NCI-H748 treated with DMSO at 0.1 percent for 48 hours (cell line): ENCODE measurements at places on chromosomes 6 and 20.
A peak's percentile ranks its signal among the peaks of the same experiment; 100 is the strongest.

GRCh38 chr6:124795643-124796463 lies 166.4 kb upstream of the RNF217 start:
- peak; percentile 24 for DNase-seq

DNA sequence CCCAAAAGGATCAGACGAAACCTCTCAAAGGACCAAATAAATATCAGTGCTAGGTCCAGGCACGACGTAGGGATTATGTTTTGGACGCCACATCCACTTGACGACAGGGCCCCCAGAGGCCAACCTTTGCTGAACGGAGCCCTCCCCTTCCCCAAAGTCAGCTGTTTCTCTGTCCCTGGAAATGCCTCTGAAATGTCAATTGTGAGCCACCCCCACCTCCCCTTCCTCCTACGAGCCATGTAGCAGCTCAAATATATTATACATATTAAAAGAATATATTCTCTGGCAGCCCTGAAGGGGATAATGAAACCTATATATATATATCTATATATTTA lies 39.6 kb upstream of the BLCAP start:
- no peak for DNase-seq

GRCh38 chr6:42394881-42395620 lies 56.7 kb downstream of the TRERF1 start:
- no peak for DNase-seq

- no peak for DNase-seq
Measured at GRCh38 chr6:89596056-89596455, 42.5 kb downstream of the LYRM2 start.

GRCh38 chr6:19320111-19320581 lies 517.0 kb upstream of the ID4 start:
- DNase-seq = no peak

GRCh38 chr6:133499662-133500061 lies 258.5 kb downstream of the EYA4 start:
- no peak for DNase-seq

GRCh38 chr6:14721103-14721758 lies 524.6 kb upstream of the JARID2 start:
- peak; percentile 23 for DNase-seq

DNA sequence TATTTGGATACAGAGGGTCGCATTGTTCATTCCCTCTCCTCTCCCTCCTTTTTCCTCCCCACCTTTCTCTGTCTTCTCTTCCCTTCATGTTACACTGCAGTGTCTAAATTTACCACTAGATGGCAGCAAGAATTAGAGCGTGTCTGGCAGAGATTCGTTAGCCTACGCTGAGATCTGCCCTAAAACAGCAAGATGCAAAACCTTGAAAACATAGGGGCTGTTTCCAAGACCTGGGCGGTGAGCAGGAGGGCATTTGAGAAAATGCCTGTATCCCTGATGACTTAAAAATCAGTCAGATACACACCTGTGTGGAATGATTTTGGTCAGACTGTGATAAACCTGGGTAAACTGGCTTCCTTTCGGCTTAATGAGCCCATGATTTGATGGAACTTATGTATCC lies 101.5 kb upstream of the ISM1 start:
- DNase-seq = peak; percentile 88

DNA sequence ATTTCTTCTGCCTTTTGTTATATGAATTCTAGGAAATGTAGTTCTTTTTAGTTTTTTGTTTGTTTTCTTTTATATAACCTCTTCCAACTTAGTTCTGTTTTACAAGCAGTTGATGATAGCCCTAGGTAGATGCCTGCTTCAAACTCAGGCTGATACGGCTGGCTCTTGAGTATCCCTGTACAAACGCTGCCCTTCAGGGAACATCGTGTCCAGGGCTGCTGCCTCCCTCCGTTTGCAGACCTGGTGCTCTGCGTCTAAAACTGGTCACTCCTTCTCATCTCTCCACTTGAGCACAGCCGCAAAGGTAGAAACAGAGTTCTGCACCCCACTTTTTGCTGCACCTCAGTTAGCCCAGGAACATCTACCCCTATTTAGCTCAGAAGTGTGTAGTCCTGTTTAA lies 310.1 kb downstream of the PRL start:
- DNase-seq = no peak

DNA sequence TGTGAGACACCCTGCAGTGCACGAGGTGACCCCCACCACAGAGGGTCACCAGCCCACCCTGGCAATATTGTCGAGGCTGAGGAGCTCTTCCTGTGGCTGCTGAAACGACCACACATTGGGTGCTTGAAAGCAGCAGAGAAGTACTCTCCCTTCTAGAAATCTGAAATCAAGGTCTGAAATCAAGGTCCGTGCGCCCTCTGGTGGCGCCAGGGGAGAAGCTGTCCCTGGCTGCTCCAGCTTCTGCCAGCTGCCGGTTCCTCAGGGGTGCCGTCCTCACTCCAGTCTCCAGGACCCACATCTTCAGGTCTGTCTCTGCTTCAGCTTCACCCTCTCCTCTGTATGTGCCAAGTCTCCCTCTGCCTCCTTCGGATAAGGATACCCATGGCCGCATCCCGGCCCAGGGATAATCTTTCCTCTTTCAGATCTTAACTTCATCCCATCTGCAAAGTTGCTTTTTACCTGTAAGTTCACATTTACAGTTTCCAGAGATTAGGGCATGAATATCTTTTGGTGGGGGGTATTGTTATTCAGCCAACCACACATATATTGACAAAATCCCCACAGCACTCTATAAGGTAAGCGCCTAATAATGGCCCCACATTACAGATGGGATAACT lies 108.3 kb upstream of the PHACTR3 start:
- peak; percentile 58 for DNase-seq

GRCh38 chr6:7431313-7431673 lies 41.7 kb downstream of the RIOK1 start:
- no peak for DNase-seq

- no peak for DNase-seq
Measured at GRCh38 chr6:143688681-143689080, 10.9 kb downstream of the PHACTR2 start.

DNA sequence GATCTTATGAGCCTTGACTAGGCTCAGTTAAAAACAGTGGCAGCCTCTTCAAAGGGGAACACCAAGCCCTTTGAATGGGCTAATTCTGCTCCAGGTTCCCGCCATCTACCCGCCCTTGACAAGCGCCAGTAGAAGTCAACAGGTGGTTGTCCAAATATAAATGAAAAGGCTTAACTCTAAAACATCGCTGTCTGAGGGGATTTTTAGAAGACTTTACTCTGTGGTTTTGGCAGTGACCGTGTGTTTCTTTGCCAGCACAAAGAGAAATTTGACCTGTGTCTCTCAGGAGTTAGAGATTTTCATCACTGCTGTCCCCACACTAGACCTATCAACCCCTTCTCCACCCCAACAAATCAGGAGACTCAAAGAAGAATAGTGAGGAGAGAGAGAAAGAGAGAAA lies 19.8 kb upstream of the SIM1 start:
- DNase-seq = no peak

DNA sequence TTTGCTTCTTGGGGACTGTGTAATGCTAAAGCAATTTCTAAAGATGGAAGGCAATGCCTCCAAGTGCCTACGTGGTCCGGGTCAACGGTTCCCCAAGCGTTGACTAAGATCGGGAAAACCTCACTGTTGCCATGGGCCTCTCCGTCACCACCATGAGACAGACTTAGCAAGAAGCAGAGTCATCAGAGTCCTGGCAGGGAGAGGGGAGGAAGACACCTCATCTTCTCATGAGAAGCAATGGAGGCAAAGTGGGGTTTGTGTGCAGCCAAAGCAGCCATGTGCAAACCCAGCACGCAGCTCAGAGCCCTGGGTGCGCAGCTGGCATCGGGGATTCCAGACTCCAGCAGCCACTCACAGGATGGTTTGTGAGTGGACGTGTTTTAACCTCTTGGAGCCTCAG lies 111.4 kb downstream of the SYNDIG1 start:
- DNase-seq = no peak

DNA sequence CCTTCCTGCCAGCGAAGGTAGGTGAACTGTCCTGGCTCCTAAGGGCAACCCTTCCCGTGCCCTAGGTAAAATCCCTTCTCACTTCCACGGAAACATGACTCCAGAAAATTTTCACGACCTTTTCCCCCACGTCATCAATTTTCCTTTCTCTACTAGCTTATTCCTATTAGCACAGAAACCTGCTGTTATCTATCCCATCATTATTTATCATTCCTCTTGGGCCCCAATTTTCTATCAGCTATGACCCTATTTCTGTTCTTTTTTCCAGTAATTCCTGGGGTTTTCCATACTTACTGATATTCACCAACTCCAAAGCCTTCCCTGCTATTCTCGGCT lies 23.8 kb upstream of the GCM1 start:
- no peak for DNase-seq

- no peak for DNase-seq
Measured at GRCh38 chr6:32105433-32105832, 3.7 kb downstream of the TNXB start.

GRCh38 chr20:13525225-13525940 lies 113.3 kb downstream of the TASP1 start:
- no peak for DNase-seq

GRCh38 chr6:76843054-76843822 lies 620.1 kb downstream of the HTR1B start:
- DNase-seq = no peak

GRCh38 chr20:34220561-34220960 lies 20.7 kb upstream of the ASIP start:
- no peak for DNase-seq

DNA sequence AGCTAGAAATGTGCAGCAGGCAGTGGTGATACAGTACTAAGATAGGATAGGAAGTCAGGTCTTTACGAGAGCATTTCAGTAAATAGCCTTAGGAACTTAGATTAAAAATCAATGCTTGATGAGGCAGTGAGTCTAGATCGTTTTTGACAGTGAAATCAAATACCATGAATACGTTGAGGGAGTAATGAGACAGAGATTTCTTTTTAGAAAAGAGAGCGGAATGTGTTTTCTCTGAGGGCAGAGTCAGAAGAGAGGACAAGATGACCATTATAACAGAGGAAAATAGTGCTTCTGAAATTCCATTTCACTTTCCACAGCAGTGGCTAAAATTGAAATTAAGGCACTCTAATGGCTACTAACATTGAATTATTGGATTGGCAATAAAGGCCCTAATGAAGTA lies 339.6 kb downstream of the UTRN start:
- no peak for DNase-seq

DNA sequence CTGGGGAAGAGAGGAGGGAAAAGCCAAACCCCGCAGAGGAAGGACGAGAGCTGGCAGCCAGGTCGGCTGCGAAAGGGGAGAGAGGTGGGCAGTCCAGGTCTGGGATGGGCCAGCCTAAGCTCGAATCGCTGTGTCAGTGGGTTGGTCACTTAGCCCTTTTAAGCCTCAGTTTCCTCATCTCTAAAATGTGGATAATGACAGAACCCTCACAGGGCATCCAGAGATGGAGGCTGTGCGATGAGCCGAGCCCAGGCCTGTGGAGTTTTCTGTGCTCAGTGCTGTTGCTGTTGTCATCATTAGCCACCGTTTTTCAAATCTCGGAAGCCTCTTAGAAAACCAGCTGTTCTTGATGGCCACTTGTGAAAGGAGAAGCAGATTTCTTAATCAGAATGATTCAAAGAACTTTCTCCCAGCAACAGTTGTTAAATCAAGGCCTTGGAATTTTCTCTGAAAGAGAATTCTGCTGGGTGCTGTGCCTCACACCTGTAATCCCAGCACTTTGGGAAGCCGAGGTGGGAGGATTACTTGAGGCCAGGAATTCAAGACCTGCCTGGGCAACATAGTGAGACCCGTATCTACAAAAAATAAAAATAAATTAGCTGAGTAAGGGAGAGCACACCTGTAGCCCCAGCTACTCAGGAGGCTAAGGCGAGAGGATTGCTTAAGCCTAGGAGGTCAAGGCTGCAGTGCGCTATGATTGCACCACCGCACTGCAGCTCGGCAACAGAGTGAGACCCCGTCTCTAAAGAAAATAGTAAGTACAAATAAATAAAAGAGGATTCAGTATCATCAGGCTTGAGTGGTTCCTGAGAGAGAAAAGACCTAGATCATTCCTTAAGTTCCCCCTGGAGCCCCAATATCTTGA lies 46.3 kb upstream of the ENTPD6 start:
- DNase-seq = no peak

- DNase-seq = no peak
Measured at GRCh38 chr6:131682442-131682841, 18.8 kb downstream of the OR2A4 start.

DNA sequence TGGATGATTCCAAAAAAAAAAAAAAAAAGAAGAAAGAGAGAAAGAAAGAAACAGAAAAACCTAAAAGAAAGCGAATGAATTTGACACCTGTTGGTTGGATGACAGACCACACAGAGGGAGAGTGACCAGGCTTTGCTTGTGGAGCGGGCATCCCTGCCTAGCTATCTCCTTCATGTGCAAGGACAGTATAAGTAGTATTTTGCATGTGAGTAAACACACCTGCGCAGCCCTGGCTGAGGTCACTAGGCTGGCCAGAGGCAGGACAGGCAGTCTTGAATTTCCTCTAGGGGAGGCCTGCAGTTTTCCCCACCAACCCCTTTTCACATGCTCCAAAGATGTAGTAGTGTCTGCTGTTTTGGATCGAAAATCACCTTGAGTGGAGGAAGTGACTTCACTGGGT lies 126.4 kb downstream of the CCDC170 start:
- no peak for DNase-seq

- no peak for DNase-seq
Measured at GRCh38 chr6:74979065-74979766, 226.6 kb downstream of the COL12A1 start.

GRCh38 chr20:34420146-34420545 lies 57.1 kb downstream of the ITCH start:
- no peak for DNase-seq

- DNase-seq = no peak
Measured at GRCh38 chr6:23826572-23826971, 299.4 kb upstream of the NRSN1 start.

- DNase-seq = no peak
Measured at GRCh38 chr6:144855812-144856531, 570.8 kb downstream of the UTRN start.

- no peak for DNase-seq
Measured at GRCh38 chr6:108350528-108350927, 55.7 kb downstream of the AFG1L start.

GRCh38 chr6:147538821-147539220 lies 30.3 kb downstream of the SAMD5 start:
- DNase-seq = no peak

- DNase-seq = no peak
Measured at GRCh38 chr6:42400886-42401612, 50.7 kb downstream of the TRERF1 start.
